Stimulated activated CD4-positive, alpha-beta T cell treated with anti-CD3 and anti-CD28 coated beads, Interleukin-12 subunit alpha, Interleukin-12 subunit beta, amount 100 ng/mL, for 24 hours (primary cell): ENCODE measurements at places on chromosomes 12 and 14.

- no peak for DNase-seq
Observed at GRCh38 chr14:97377550-97377949, 580.4 kb downstream of the VRK1 start.

DNA sequence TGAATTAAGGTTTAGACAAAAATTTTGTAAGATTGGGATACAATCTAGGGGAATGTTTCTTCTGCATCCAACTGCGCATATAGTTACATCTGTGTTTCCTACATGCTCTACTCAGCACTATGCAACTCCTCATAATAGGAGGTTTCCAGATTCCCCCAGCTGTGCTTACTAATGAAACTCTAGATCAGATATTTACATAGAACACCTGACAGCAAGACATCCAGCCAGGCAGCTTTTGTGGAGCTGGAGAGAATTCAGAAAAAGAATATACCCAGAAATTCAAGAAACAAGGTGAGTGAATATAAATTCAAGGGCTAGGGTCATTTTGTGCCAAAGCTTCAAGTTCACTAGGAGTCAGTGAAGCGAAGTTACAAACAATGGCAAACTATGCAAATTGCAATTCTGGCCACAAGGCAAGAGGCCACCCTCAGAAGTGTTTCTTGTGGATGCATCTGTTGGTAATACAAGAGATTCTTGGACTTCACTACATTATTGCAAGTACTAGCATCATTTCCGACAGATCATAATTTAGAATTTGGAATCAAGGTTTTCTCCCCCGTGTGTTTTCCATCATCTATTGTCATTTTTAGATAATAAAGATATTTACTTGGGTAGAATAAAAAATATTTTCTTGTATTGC, 341.2 kb upstream of the NAV3 start:
- DNase-seq: no peak

DNA sequence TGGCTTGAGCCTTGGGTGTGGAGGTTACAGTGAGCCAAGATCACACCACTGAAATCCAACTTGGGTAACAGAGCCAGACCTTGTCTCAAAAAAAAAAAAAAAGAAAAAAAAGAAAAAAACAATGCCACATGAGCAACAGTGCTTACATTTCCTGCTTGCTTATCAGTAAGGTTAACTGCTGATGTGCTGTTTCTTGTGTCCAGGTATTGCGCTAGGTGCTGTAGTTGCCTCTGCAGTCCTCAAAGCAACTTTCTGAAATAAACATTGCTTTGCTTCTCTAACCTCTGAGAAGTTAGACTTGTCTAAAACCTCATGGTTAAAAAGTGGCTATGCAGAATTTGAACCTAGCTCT, 24.7 kb downstream of the RNF34 start:
- no peak for DNase-seq

DNA sequence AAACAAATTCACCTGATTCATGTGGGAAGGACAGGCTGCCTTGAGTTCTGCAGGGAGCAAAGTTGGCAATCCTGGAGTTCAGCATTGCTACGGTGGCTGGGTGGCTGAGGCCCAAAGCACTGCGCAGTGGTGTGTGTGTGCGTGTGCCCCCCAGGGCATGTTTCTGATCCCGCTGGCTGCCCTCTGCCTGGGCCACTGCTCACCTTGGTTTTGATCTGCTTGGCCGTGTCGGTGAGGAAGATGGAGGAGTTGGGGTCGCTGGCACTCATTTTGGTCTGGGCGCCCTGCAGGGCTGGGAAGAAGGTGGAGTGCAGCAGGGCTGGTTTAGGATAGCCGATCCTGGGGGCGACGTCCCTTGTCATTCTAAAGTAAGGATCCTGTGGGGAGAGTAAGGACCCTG, 19.1 kb downstream of the SLC25A47 start:
- no peak for DNase-seq

DNA sequence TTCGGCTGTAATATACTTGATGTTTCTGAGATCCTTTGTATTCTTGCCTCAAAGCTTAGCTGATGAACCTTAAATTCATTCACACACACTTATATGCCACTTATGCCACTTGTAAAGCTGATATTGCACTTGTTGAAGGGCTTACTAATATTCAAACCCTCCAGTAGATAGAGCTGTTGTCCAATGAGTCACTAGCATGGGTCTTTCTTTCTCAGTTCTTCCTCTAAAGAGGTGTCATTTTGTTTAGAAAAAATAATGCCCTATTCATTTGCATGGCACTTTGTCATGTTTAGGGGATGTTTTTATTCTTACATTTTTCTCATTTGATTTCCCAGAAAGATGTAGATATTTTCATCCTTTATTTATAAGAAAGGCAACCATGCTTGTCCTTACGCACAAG, 56.4 kb downstream of the MON2 start:
- no peak for DNase-seq

- no peak for DNase-seq
Observed at GRCh38 chr14:58784931-58785330, 147.2 kb downstream of the DACT1 start.

GRCh38 chr14:96040828-96041371, 1.7 kb downstream of the C14orf132 start:
- no peak for DNase-seq

DNA sequence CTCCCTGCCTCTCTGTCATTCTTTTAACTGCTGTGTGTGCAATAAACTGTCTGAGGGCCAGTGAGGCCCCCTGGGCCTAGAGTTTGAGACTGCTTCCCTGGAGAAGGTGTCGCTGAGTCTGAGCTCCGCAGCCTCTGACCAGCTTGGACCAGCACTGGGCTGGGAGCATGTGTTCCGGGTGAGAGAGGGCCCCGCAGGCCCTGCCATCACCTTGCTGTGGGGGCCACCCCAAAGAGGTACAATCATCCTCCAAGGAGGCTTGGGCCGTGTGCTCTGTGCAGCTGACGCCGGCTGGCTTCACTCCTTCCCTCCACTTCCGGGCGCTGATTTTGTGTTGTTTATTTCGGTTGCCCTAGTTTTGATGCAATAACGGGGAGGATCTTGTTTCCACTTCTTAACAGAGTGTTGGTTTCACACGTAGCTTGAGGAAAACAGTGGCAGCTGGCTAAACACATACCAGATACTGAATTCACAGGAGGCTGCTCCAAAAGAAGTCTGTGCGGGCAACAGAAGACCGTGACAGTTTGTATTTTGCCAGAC, 121.6 kb downstream of the TMEM132C start:
- no peak for DNase-seq

GRCh38 chr12:1835211-1836131, 15.1 kb downstream of the LRTM2 start:
- DNase-seq: no peak

DNA sequence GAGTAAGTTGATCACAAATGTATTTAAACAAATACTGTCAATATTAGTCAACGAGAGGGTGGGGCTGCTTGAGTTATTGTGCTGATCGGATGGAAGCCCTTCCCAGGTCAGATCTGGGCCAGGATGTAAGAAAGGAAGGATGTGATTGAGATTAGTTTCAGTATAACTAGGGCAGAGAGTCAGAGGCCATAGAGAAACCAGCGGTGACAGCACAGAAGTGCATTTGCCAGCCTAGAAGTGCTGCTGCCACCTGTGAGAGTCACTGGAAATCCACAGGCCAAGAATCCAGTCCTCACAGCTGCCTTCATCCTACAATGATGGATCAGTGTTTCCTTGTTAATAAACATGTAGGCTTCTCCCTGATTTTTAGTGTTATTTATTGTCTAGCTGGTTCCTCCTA, 9.8 kb upstream of the FERMT2 start:
- DNase-seq: no peak

- DNase-seq: no peak
Observed at GRCh38 chr12:94404854-94405253, 54.8 kb downstream of the CEP83 start.

DNA sequence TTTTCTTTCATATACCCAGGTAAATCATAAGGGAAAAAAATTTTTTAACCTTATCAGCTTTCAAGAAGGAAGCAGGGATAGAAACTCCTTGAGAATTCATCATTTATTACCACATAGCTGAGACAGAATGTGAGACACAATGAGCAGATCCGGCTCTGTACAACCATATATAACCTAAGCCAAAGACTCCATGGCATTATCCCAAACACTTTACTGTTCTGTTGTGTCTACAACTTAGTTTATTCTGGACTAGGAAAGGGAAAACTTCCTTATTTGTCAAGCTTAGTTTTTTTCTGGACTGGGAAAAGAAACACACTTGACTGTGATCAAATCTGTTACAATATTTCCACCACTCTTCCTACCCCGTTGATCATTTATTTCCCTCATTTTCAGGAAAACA, 38.3 kb upstream of the CATSPERB start:
- DNase-seq: no peak

DNA sequence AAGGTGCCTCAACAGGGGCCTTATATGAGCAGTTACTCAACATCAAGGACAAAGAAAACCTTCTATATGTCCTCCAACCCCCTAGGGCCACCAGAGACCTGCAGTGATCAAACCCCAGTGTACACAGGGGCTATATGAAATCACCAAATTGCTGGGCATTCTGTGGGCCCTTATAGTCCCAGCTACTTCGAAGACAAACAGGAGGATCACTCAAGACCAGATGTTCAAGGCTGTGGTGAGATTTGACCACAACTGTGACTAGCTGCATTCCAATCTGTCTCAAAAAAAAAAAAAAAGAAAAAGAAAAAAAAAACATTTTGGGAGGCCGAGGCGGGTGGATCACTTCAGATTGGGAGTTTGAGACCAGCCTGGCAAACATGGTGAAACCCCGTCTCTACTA, 51.0 kb upstream of the PRB2 start:
- no peak for DNase-seq

- DNase-seq: no peak
Observed at GRCh38 chr14:94044476-94045091, 18.4 kb downstream of the OTUB2 start.

- peak; percentile 18 for DNase-seq
Observed at GRCh38 chr12:67698672-67699581, 50.4 kb downstream of the DYRK2 start.

- DNase-seq: no peak
Observed at GRCh38 chr14:39664646-39665045, 232.4 kb upstream of the FBXO33 start.
